Muscle of leg (tissue), 16 donors: ENCODE measurements at places on chromosomes 2 and 18. TPM values are rescaled to one million over a fixed set of nuclear protein-coding genes. Genes with fewer than 3 reads are reported as not detected.

Gene MROH2A
- total RNA-seq: not detected

Gene RPRM
- total RNA-seq: 6.4 TPM

Gene ALPI
- total RNA-seq: not detected

Gene PDCL3
- 17.8 TPM for total RNA-seq

Gene IL37
- not detected for total RNA-seq

Gene NT5C1B
- total RNA-seq: not detected

Gene PTPN18
- total RNA-seq: 11.0 TPM

Gene TEKT4
- not detected for total RNA-seq

Gene SPEG
- total RNA-seq: 176 TPM

Gene CTNNA2
- total RNA-seq: 0.62 TPM

Gene NRP2
- 19.9 TPM for total RNA-seq

Gene MAB21L4
- not detected for total RNA-seq

Gene PRKAG3
- 19.3 TPM for total RNA-seq

Gene RAD51AP2
- total RNA-seq: under 0.01 TPM

Gene TMEM247
- total RNA-seq: not detected

Gene CAVIN2
- total RNA-seq: 34.9 TPM
